Activated T-cell treated with anti-CD3 and anti-CD28 coated beads, Interleukin-2, amount 50 U/mL, for 48 hours (primary cell): ENCODE measurements at places on chromosomes 7 and 10.

GRCh38 chr7:140877249-140877524 is 47.5 kb downstream of the BRAF start:
- no peak for DNase-seq

- no peak for DNase-seq
Observed at GRCh38 chr10:35690534-35690933, 48.4 kb upstream of the FZD8 start.

DNA sequence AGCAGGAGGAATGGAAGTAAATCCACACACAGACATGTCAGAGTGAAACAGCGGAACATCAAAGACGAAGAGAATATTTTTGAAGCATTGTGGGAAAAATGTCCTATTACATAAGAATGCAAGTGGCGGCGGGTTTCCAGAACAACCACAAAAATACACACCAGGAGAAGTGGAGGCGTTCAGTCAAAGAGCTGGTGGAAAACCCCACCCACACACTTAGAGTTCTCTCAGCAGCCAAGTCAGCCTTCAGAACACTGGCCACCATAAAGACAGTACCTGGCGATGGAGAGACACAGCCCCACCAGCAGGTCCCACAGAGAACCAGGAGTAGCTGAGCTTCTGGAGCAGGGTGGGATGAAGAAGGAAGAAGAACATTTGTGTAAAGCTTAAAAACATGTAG is 23.7 kb downstream of the NKX6-2 start:
- DNase-seq = no peak

GRCh38 chr10:42917821-42918220 is 135.2 kb downstream of the BMS1 start:
- no peak for DNase-seq
